Panc1 (cell line): ENCODE measurements at places on chromosomes 12 and 14. TPM values are rescaled to one million over a fixed set of nuclear protein-coding genes. Genes with fewer than 3 reads are reported as not detected.

DNA sequence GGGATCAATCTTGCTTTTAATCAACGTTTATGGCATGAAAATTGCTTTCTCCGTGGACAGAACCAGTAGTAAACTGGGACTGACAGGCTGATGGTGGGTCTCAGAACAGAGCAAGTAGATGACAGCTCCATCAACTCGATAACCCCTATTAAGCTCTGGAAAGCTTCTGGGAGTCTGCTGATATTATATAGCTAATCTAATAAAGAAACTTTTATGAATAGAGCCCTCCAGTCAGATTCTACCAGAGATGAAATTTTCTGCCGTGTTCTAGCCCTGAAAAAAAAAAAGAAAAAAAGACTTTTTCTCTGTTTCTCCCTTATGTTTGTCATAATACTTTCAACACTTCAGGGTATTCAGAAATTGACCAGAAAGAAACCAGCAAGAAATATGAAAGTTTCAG is 171.6 kb downstream of the APAF1 start:
- no peak overlapping the region for H3K4me3 ChIP-seq
- H3K4me1 ChIP-seq: 0 out of 2 replicates have a peak, but pooled peaks cover 3% of the 10 kb centered on the region
- no peak for DNase-seq
- H3K27ac ChIP-seq: no peak overlapping the region
- H3K27me3 ChIP-seq: peaks cover 6% of the 10 kb centered on the region; the same call in 1 of the 2 replicates
- no peaks in the 10 kb centered on the region for H3K36me3 ChIP-seq

- H3K36me3 ChIP-seq: no peaks in the 10 kb centered on the region
- H3K27me3 ChIP-seq: no peaks in the 10 kb centered on the region
- H3K27ac ChIP-seq: no peak overlapping the region
- DNase-seq: no peak
- no peaks in the 10 kb centered on the region for H3K4me1 ChIP-seq
Measured at GRCh38 chr14:67575684-67576083, 24.4 kb downstream of the PIGH start.

GRCh38 chr12:88970740-88971139 is 381.6 kb downstream of the DUSP6 start:
- no peak overlapping the region for H3K4me3 ChIP-seq
- H3K36me3 ChIP-seq: no peaks in the 10 kb centered on the region
- H3K27me3 ChIP-seq: no peaks in the 10 kb centered on the region
- no peak overlapping the region for H3K27ac ChIP-seq
- H3K4me1 ChIP-seq: no peaks in the 10 kb centered on the region

GRCh38 chr12:58540480-58541299 is 379.6 kb downstream of the LRIG3 start:
- H3K27ac ChIP-seq: no peak overlapping the region; the same call in 1 of the 2 replicates
- no peaks in the 10 kb centered on the region for H3K27me3 ChIP-seq
- no peak overlapping the region for H3K4me3 ChIP-seq
- peak; percentile 70 for DNase-seq
- H3K4me1 ChIP-seq: no peaks in the 10 kb centered on the region

DNA sequence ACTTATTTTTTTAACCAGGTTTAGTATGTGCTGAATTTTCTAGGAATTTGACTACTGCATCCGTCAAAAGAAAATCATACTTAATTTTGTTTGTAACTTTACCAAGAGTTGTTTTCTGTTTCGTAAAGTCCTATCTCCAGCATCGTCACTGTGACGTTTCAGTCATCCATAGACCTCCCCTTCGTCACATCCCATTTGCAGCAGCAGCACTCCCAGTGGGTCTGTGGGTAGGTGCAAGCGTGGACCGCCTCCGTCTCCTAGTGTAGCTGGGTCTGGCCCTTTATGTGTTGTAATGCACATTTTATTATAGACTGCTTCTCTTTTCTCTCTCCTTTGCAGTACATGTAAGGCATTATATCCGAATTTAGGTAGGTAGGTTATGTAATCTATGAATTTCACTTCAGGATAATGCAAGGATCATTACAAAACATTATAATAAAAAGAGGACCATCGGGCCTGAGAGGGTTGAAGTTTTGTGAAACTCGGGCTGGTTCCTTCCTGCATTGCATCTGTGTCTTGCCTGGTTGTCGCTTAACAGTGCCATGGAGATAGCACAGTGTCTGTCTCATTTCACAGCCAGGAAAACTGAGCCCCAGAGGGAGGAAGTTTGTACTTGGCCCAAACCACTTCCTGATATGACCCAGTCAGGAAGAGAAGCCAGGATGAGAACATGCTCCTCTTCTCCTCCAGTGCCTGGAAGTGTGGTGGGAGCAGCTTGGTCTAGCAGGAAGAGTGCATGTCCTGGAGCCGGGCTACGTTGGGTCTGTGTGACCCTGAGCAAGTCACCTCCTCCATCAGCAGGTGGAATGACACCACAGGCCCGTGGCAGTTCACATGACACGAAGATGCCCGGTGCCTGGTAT is 41.3 kb downstream of the EVL start:
- H3K36me3 ChIP-seq: no peaks in the 10 kb centered on the region
- no peaks in the 10 kb centered on the region for H3K27me3 ChIP-seq
- H3K4me1 ChIP-seq: no peaks in the 10 kb centered on the region; the same call in 1 of the 2 replicates
- no peak for DNase-seq
- no peak overlapping the region for H3K27ac ChIP-seq

KRT80 gene
- total RNA-seq: 51.5 TPM
